Epithelial cell of umbilical artery (primary cell): ENCODE measurements at places on chromosomes 5 and 9. TPM values are rescaled to one million over a fixed set of nuclear protein-coding genes. Genes with fewer than 3 reads are reported as not detected.

The SLC38A9 gene
- total RNA-seq: 36.7 and 41.6 TPM in 2 replicates

The TMEFF1 gene
- total RNA-seq: 3.8 and 7.8 TPM in 2 replicates

The FOXI1 gene
- not detected in 2 replicates for total RNA-seq

The FAXDC2 gene
- total RNA-seq: 0.65 and 4.1 TPM in 2 replicates

The GPR150 gene
- 0.30 and 0.32 TPM in 2 replicates for total RNA-seq

The TMC1 gene
- total RNA-seq: 1.6 and 3.2 TPM in 2 replicates
